Thoracic aorta (tissue), 2 donors: ENCODE measurements at places on chromosomes 13 and 19. TPM values are rescaled to one million over a fixed set of nuclear protein-coding genes. Genes with fewer than 3 reads are reported as not detected.

GRCh38 chr13:29436291-29436690 lies 159.2 kb downstream of the SLC7A1 start:
- DNase-seq = no peak
- peaks cover 78% of the 10 kb centered on the region for H3K4me1 ChIP-seq
- H3K36me3 ChIP-seq = no peaks in the 10 kb centered on the region
- peak overlapping the region; percentile 16 for H3K4me3 ChIP-seq
- peak overlapping the region; percentile 89 for H3K27ac ChIP-seq

- no peaks in the 10 kb centered on the region for H3K27me3 ChIP-seq
- no peaks in the 10 kb centered on the region for H3K4me1 ChIP-seq
- DNase-seq = no peak
- no peak overlapping the region for H3K27ac ChIP-seq
- no peak overlapping the region for H3K4me3 ChIP-seq
- H3K36me3 ChIP-seq = no peaks in the 10 kb centered on the region
Measured at GRCh38 chr13:97188207-97188606, 33.9 kb upstream of the MBNL2 start.

- H3K36me3 ChIP-seq = no peaks in the 10 kb centered on the region
- H3K27ac ChIP-seq = no peak overlapping the region
- no peak overlapping the region for H3K4me3 ChIP-seq
- no peaks in the 10 kb centered on the region for H3K4me1 ChIP-seq
- no peak for DNase-seq
Measured at GRCh38 chr19:37845932-37846331, 60.5 kb downstream of the WDR87 start.

DNA sequence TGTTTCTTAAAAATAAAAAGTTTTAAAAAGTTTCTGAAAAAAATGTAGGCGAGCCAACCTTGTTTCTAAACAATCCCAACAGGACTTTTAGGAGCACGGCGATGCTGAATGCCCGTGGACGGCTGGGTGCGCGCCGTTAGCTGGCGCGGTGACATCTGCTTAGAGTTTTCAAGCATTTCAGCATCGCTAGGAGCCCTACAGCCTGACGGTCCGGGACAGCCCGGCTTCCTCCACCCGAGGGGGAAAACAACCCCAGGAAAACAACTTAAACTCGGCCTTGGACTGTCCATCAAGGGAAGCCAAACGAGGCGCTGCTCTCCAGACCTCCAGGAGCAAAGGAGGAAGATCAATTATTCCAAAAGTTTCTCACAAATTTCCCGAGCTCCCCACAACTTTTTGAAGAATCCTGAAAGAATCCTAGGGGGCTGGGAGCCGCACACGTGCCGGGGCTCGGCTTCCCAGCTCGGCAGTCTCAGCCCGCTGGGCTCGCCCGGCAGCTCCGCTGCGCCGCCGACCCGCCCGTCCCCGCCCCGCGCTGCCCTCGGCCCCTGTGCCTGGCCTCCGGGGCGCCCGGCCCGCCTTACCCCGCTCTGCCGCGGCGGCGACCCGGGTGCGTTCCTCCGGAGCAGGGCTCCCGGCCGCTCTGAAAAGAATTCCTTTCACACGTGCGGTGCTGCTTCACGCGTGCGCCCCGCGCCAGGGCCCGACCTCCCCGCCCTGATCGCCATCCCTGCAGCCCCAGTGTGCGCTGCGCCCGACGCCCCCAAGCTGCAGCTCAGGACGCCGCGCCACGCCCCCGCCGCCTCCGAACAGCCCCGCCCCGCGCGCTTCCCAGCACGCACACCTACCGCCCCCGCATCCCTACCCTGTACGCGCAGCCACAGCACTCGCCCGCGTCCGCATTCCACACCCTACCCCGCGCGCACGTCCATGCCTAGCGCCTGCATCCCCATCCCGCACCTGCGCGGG lies at the start of gene GJA3:
Gene GJA3, minus strand, starts transcription at position 747 of the 969 bp plus-strand sequence. CDS start 17,764 bp downstream, outside the sequence.
- no peaks in the 10 kb centered on the region for H3K36me3 ChIP-seq
- peaks cover 8% of the 10 kb centered on the region for H3K4me1 ChIP-seq
- peaks cover 29% of the 10 kb centered on the region for H3K27me3 ChIP-seq
- H3K27ac ChIP-seq = no peak within 1 kb of the TSS

- peak overlapping the region; percentile 39 for H3K4me3 ChIP-seq
- H3K27me3 ChIP-seq = peaks cover 10% of the 10 kb centered on the region
- H3K36me3 ChIP-seq = no peaks in the 10 kb centered on the region
- no peak for DNase-seq
- H3K4me1 ChIP-seq = peaks cover 7% of the 10 kb centered on the region
Measured at GRCh38 chr19:17873786-17874757, 2.3 kb downstream of the SLC5A5 start.

DNA sequence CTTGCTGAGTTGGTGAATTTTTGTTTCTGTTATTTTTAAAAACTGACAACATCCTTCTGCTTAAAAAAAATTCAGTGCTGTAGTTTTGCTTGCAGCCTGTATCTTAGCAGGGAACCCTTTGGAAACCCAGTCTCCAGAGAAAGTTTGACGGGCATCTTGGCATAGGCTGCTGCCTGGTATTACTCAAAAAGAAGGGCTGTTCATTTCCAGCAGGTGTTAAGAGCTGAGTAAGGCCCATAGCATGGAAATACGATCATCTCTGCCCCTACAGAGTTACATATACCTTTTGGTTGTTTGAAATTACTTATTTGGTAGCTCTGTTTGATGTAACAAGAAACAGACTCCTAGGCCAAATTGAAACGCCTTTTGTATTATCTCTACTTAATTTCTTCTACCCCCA lies 41.5 kb downstream of the URI1 start:
- no peaks in the 10 kb centered on the region for H3K27me3 ChIP-seq
- H3K36me3 ChIP-seq = no peaks in the 10 kb centered on the region
- peaks cover 13% of the 10 kb centered on the region for H3K4me1 ChIP-seq

- no peak overlapping the region for H3K4me3 ChIP-seq
- no peaks in the 10 kb centered on the region for H3K36me3 ChIP-seq
Measured at GRCh38 chr19:14525729-14526128, 3.7 kb upstream of the TECR start.

- H3K4me3 ChIP-seq = no peak overlapping the region
- H3K36me3 ChIP-seq = no peaks in the 10 kb centered on the region
- H3K27ac ChIP-seq = no peak overlapping the region
- H3K4me1 ChIP-seq = no peaks in the 10 kb centered on the region
Measured at GRCh38 chr13:62473190-62473943, 1057.7 kb upstream of the PCDH20 start.

DNA sequence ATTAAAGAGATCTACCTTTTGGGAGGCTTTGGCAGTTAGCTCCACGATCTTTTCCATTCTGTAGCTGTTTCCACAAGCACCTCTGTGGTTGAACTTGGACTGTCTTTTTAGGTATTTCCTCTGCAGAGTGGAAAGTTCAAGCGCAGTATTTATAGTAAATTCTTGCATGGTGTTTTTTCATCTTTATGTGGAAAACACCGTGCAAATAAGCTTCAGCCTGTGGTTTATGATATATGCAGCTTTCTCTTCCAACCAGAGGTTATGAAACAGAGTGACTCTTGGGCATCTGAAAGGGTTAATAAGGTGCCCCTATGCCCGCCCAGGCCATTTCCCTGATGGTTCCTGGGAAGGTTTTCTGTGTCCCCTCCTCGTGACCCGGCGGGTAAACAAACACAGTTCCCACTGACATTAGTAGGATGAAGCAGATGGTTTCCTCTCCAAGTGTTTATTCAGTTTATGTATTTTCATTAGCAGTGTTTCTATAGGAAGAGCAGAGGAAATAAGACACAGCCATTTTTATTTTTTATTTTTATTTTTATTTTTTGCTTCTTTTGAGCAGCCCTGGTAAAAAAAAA lies 39.7 kb upstream of the RNF113B start:
- H3K27ac ChIP-seq = no peak overlapping the region
- no peak overlapping the region for H3K4me3 ChIP-seq
- DNase-seq = no peak
- peaks cover 15% of the 10 kb centered on the region for H3K4me1 ChIP-seq
- H3K27me3 ChIP-seq = no peaks in the 10 kb centered on the region

DNA sequence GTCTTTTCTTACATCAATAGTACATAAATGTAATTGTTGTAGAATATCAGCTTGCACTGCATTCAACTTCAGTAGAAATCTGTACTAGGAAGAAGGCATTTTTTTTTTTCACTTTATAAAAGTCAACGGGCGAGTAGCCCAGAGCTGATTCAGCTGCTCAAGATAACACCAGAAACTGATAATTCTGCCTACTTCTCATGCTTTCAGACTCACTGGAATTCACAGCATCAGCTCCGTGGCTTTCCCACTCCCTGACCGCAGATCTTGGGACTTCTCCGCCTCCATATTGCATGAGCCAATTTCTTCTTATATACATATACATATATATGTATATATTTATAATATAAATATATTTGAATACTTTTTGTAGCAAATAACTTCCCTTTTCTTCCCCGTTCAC lies 263.1 kb upstream of the RXFP2 start:
- no peaks in the 10 kb centered on the region for H3K4me1 ChIP-seq
- no peak overlapping the region for H3K4me3 ChIP-seq
- no peak overlapping the region for H3K27ac ChIP-seq
- DNase-seq = no peak
- H3K27me3 ChIP-seq = no peaks in the 10 kb centered on the region

The CRX gene
- not detected for total RNA-seq

The GGN gene
- 1.5 TPM for total RNA-seq

The ZNF534 gene
- total RNA-seq = 0.49 TPM

The FXYD1 gene
- 65.8 TPM for total RNA-seq

The NLRP5 gene
- not detected for total RNA-seq
